SHP77 treated with DMSO at 0.1 percent for 48 hours (cell line): ENCODE measurements at places on chromosomes 2 and 18.

DNA sequence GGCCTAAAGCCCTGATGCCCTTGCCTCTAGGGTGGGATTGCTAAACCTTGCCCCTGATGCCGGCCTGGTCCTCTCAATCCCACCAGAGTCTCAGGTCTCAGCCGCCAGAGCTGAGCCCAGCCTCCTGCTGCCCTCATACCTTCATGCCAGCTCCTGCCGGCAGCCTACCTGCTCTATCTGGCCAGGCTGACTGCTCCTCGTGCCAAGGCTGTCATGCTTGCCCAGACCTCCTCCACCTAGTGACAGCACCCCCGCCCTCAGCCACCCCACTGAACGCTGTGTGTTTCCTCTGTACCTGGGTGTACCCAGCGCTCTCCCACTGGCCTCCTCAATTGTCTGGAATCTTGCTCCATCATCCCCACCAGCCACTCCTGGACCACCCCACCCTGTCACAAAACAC lies 120.1 kb downstream of the CACNB4 start:
- no peak for DNase-seq

DNA sequence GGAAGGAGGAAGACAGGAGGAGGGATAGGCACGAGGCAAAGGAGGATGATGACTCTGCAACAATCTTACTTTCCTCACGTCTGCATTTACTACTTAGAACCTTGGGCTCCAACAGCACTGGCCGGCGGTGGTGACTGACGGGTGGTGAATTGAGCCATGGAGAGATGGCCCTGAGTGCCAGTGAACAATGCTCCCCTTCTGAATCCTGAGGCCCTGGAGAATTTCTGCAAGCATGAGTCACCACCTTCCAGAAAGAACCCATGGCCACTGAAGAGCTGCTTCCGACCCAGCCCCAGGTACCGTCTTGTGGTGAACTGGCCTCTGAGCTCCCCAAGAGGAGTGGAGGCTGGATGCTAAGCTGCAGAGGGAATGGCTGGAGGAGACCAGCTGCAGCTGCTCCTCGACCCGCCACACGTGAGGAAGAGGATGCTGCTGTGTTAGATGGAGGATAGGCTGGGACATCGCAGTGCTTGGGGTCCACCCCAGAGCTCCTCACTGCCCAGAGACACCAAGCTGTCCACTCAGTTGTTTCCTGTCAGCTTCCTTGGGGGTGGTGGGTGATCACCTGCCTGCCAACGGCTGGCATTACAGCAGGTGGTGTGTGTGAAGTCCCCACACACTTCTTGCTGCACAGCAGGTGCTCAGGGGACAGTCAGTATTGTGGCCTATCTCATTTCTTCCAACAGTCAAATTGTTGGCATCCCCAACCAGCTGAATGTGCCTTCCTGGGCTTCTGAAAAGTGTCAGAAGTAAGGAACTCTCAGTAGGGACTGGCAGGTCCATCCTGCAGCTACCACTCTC lies 186.5 kb upstream of the ID2 start:
- peak; percentile 84 for DNase-seq

DNA sequence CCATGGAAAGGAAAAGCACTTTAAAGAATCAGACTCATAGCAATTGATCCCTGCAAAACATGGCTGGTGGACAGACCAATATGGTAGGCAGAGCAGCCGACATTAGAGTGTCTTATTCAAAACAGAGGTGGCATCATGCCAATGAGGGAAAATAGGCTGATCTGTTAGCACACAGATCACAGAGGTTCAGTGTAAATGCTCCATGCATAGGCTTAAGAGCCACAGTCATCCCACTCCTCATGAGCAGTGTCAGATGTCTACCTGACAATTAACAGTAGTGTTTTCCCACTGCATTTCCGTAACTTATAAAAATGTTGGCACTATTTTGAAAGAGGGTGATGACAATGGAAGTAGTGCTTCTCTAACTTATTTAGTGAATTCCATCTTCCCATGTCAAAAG lies 86.7 kb downstream of the SPATS2L start:
- no peak for DNase-seq

DNA sequence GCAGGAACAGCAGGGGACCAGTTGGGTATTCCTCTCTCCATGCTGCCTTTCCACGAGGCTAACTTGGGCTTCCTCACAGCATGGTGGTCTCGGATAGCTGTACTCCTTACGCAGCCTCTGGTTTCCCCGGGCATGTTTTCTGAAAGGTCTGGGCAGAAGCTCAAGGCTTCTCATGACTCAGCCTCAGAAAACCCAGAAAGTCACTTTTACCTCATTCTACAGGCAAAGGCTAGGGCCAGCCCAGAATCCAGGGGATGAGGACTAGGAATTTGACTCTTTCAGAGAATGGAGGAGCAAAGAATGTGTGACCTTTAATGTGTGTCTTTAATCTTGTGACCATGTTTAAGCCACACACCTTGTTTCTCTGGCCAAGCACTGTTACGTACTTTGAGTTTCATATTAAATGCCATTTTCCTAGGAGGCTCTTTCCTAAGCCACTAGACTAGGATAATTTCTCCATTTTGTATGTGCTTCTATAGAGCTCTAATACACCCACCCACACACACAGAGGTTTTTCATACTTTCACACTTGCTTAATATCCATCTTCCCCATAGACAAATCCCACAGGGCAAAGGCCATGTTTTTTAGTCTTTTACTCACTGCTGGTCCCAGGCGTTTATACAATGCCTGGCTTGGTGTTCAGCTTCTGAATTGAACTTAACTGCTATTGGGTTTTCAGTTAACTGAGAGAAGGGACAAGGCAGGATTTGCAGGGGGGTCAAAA lies 77.3 kb downstream of the LONRF2 start:
- no peak for DNase-seq

DNA sequence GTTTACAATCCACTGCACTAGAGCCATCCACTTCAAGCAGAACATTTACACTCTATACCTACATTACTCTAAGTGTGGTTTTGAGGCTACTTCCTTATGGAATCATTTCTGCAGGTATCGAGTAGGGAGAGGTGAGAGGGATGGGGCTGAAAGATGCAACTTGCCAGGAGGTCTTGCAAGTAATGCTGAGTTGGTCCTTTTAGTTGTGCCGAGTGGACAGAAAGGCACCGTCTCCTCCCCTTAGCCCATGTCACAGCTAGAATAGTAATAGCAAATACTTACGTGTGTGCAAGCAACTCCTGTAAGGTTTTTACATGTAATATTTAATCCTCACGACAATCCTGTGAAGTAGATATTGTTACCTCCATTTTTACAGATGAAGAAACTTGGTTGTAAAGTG lies 158.8 kb upstream of the TTC39C start:
- DNase-seq, result no peak

- DNase-seq, result no peak
Measured at GRCh38 chr2:10271509-10271908, 31.2 kb upstream of the HPCAL1 start.

DNA sequence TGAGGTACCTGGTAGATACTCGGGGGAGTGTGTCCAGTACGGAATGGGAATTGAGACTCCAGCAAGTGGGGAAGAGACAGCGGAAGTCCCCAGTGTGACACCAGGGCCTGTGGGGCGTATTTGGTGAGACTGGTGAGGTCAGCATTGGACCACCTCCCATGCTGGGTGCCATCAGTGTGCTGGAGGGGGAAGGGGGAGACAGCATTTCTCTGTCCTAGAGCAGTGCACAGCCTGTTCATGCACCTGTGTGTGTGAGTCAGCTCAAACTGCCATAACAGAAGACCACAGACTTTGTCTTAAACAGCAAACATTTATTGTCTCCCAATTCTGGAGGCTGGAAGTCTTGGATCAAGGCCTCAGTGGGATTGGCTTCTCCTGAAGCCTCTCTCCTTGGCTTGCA lies 301.8 kb downstream of the GBX2 start:
- DNase-seq, result no peak

DNA sequence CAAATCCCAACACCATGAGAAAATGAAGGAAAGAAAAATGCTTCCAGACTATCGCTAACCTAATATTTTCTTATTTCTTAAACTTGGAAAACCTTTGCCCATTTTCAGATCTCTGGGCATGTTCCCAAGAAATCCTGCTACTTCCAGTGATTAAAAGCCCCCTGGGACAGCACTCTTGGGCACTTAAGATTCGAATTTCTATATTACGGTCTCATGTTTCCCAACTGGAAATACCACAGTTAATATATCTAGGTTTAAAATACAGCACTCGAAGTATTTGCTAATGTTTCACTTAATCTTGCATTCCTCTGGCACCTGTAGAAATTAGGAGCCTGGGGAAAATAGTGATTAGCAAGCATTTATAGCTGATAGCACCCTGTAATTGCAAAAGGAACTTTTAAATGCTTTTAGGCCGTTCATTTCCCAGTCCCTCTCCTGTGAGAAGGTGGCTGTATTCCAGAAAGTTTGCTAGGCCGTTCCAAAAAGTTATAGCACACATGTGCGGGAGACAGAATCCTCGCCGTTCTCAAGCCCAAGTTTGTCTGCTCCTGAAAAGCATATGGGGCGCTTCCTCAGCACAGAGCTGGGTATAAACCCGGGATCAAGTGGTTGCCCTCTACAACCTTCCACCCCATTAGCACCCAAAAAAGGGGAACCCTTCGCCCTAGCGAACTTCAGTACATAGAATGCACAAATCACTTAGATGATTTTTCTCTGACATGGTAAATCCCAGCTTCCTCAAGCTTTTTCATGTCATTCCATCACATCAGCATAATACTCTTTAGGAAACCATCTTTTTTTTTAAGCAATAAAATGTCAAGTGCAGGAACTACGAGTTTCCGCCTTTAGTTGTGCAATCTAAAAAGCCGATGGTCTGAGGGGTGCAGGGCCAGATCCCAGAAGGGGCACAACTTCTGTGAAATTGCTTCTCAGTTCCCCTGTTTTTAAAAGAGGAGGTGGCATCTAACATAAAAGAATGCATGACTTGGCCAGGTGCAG lies 60.6 kb downstream of the DIPK1C start:
- no peak for DNase-seq

GRCh38 chr2:216516730-216517350 lies 18.2 kb downstream of the RPL37A start:
- peak; percentile 52 for DNase-seq

DNA sequence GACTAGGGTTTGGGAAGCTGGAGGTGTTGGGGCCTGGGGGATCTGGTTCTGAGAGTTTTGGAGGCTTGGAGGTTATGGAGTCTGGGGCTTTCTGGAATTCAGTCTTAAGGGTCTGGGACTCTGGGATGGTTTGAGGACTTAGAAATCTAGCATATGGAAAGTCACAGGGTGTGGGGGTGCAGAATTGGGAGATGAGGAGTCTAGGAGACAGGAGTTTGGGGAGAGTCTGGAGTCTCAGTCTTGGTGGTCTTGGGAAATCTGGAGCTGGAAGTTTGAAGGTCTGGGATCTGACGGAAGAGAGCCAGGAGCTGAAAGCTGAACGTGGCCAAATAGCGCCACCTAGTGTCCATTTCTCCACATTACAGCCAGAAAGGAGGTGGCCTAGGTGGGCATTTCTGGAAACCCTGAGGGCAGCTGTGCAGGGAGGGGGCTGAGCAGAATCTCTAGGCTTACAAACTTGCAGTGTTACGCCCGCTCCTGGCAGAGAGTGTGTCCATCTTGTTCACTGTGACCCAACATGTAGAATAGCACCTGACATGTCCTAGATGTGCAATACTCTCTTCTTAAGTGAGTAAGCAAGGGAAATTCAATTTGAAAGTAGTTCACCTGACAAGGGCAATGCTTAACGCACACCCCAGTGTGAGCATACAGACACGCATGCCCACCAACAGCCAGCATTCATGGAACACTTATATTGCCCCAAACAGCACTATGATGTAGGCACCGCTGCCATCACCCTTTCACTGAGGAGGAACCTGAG lies 204.8 kb downstream of the TFCP2L1 start:
- DNase-seq, result peak; percentile 23

DNA sequence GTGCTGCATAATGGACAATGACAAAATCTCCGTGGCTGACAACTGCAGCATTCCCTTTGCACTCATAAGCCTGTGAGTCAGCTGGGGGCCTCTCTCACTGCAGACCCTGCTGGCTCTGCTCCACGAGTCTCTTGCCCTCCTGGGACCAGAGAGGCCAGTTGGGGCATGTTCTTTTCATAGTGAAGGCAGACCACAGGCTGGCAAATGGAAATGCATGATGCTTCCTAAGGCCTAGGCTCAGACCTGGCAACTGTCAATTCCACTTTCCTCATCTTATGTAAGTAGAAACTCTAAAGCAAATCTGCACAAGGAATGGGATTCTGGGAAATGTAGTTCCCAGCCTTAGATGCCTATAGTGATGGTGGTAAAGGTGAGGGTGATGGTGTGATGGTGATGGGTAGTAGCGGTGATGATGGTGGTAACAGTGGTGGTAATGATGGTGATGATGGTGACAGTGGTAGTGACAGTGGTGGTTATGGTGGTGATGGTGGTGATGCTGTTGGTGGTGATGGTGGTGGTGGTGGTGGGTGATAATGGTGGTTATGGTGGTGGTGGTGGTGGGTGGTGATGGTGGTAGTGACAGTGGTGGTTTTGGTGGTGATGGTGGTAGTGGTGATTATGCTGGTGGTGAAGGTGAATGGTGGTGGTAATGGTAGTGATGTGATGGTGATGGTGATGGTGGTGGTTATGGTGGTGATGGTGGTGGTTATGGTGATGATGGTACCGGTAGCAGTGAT lies 185.8 kb upstream of the ARL4C start:
- DNase-seq, result no peak

GRCh38 chr2:133475610-133476009 lies 92.7 kb downstream of the NCKAP5 start:
- no peak for DNase-seq

GRCh38 chr2:99648178-99648844 lies 158.5 kb upstream of the REV1 start:
- DNase-seq, result no peak

DNA sequence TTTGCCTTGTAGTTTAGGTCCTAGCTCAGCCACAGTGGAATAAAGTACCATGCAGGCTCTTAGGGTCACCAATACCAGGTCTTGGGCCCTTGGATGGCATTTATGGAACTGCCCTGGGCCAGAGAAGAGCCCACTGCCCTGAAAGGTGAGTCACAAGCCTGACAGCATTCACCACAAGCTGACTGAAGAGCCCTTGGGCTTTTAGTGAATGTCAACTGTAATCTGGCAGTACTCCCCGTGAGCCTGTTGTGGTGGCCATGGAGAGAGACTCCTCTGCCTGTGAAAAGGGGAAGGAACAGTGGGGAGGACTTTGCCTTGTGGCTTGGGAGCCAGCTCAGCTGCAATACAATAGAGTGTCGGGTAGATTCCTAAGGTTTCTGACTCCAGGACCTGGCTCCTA lies 1389.7 kb downstream of the DSC3 start:
- no peak for DNase-seq

GRCh38 chr2:176139661-176140512 lies 10.4 kb downstream of the HOXD8 start:
- DNase-seq, result no peak

DNA sequence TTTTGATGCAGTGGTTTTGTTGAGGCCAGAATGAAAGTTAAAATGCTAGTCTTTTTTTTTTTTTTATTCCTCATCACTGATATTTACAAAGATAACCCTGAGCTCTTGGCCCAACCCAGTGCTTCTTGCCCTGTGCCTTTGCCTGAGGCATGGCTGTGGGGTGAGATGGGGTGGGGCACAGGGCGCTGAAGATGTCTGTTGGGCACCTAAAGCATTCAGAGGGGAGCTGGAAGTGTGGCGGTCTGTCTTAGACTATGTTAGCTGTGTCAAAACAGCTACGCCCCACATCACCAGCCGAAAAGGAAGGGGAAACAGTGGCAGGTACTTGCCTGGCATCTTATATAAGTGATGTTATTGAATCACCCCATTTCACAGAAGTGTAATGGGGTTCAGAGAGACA lies 20.7 kb downstream of the TOGARAM2 start:
- DNase-seq, result no peak

- DNase-seq, result no peak
Measured at GRCh38 chr2:10188729-10189305, 66.3 kb downstream of the RRM2 start.
